ENCODE measurements at places on chromosomes 1 and 21.

- no peak for DNase-seq
These were observed 382.8 kb downstream of the AMY1C start for GRCh38 chr1:104132382-104132973.

GRCh38 chr21:38806942-38807284 is 1.2 kb downstream of the ETS2 start:
- no peak for DNase-seq

DNA sequence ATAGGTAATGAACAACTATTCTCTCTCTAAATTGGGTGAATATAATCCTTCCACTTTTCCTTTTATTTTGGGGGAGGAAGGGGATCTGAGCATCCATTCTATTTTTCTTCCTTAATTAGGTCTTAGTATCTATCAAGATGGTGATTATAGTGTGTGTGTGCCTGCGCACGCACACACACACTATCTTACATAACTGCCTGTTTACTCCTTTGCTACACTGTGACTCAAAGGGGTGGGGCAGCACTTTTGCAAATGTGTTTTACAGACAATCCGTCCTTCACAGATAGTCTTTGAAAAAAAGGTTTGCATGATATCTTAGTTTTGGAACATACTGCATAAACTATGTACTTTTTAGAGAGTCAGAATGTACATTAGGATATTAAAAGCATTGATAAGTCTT is 191.5 kb downstream of the SDCCAG8 start:
- no peak for DNase-seq

DNA sequence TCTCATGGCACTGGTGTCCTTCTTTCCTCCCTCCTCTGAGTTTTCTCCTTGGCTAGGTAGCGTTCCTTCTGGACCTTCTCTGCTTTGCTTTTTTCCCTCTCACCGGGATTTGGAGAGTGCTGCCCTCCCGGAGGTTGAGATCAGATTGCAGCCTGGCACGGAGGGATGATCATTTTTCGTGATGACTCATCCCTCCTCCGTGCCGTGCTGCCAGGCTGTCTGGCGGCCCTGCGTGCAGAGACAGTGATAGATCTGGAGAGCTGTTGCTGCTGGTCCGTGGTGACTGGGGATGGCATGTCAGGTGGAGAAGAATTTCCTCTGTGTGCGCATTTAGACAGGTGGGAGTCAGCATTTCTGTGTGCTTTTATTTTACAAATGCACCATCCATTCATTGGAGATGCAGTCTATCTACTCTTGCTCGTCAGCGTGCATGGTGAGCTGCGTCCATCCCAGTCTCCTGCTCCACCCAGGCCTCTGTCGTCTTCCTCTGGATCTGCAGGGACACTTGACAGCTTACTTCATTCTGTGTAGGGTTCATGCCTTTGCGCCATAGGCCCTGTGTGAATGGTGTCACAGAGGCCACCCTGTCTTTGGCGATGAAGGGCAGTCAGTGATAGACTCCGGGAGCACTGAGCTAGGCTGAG is 104.4 kb downstream of the PCBP3 start:
- no peak for DNase-seq

GRCh38 chr1:2972879-2973575 is 48.2 kb upstream of the ACTRT2 start:
- DNase-seq = no peak

DNA sequence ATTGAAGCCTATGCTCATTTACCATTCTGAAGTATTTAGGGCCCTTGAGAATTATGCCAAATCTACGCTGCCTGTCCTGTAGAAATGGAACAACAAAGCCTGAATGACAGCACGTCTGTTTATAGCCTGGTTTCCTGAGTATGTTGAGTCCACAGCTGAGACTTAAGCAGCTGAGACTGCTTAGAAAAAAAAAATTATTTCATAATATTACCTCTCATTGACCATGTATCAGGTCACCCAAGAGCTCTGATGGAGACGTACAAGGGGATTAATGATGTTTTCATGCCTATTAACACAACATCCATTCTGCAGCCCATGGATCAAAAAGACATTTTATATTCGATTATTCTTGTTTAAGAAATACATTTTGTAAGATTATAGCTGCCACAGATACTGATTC is 387.2 kb upstream of the NCAM2 start:
- DNase-seq = no peak

DNA sequence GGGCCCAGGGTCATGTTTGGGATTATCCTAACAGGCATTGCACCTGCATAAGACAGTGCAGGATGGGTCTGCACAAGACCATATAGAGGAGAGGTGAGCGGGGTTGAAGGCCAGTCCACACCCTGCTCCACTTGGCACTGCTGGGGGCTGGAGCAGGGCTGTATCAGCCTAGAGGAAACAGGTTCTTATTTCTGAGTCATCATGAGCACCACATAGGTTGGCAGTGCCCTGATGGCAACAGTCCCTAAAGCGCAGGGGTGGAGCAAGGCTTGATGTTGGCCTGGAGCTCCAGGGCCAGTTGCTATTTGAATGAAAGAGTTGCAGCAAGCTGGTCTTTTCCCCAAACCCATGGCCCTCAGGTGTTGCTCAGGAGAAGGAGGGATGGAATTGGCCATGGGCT is 29.8 kb upstream of the BMP8B start:
- DNase-seq = no peak

- no peak for DNase-seq
These were observed 320.9 kb downstream of the ASTN1 start for GRCh38 chr1:176843352-176844297.

DNA sequence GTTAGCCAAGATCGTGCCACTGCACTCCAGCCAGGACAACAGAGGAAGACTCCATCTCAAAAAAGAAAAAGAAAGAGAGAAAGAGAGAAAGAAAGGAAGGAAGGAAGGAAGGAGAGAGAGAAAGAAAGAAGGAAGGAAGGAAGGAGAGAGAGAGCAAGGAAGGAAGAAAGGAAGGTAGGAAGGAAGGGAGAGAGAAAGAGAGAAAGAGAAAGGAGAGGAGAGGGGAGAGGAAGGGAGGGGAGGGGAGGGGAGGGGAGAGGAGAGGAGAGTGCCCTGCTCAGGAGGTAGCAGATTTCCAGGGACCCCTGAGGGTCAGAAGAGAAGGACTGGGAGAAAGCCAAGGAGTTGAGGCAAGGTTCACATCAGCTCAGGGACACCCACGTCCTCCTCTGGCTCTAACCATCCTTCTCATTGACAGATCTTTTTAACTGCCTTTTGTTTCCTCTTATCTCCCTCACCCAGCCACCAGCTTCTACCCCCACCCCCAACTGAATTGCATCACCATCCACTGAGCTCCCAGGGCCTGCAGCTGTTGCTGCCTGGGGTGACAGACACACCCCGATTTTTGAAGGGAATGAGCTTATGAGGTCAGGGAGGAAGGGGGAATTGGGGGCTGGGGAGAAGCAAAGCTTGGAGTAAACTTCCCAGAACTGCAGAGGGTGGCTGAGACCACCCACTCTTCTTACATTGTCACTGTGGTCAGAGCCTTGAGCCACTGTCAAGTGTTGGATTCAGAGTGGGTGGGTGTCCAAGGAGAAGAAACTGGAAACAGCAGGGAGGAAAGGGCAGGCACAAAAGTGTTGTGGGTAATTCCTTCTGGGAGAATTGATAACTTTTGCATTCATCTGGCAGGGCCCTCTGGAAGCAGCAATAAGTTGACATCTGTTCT is 91.6 kb downstream of the GLUL start:
- no peak for DNase-seq

GRCh38 chr21:17495680-17496079 is 17.2 kb upstream of the CXADR start:
- no peak for DNase-seq

DNA sequence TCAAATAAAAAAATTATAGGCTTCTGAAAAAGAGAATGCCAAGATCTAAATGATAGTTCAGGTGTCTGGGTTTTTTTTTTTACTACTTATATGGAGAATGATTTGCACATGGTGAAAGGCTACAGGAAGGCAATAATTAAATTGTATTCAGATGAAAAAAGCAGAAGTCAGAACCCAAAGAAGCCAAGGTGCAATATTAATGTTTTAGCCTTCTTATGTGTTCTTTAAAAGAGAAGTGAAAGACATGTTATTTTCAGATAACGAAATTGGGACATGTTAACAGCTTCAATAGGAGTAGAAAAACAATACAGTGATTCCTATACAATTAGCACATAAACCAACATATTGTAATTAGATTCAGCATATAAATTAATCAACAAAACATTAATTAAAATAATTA is 452.9 kb upstream of the PRMT6 start:
- no peak for DNase-seq

DNA sequence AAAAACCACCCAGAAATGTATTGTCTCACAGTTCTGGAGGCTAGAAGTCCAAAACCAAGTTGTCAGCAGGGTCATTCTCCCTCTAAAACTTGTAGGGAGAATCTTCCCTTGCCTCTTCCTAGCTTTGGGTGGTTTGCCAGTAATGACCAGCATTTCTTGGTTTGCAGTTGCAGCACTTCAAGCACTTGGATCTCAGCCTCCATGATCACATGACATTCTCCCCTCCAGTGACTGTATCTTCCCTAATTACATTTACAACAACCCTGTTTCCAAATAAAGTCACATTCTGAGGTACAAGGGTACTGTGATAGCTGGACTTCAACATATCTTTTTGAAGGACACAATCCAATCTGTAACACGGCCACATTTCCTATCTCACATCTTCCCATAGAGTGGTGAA is 37.2 kb downstream of the EVI5 start:
- DNase-seq = no peak

DNA sequence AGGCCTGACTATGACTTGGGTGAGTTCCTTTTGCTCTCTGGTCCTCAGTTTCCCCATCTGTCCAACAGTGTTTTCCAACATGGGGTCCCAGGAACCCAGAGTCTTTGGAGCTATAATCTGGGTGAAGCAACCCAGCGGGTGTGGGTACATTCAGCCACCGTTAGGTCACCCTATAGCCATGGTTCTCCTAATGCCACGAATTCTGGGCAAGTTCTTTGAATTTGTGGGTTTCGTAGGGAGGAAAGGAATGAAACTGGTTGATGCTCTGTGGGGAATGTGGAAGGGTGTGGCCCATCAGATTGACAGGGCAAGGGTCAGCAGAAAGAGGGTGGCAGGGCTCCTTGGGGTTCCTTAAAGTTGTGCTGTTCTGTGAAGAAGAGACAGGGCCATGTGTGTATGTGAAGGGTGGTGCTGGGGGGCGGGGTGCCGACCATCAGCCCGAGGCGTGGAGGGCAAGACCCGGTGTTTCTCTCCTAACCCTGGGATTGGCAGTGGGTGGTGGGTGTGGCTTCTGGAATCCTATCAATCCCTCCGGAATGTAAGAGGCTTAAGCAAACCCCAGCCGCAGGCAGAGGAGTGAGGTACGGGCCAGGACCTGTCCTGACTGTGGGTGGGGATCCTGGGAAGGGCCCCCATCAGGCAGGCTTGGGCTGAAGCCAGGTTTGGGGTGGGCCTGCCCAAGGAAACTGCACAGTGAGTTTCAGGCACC is 35.5 kb upstream of the ZNF362 start:
- DNase-seq = no peak

DNA sequence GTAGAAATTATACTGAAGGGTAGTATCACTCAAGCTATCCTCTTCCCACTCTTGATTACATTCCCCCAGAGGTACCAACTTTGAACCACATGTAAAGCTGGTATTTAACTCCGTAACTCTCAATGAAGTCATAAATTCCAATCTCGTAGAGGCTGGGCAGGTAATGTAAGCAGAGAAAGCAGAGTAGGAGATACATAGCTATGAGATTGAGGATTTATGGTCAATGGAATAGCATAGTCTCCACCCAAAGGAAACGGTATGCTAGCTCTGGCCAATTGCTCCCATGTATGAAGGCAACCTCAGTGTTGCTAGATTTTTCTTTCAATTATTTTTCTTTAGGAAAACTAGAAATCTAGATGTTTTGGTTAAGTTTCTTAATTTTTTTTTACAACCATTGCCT is 163.1 kb upstream of the NRIP1 start:
- no peak for DNase-seq

- DNase-seq = no peak
These were observed 3.0 kb downstream of the ZNF436 start for GRCh38 chr1:23366598-23366997.

- DNase-seq = no peak
These were observed 50.8 kb downstream of the PAX7 start for GRCh38 chr1:18681423-18681835.

- DNase-seq = no peak
These were observed 5.5 kb upstream of the ST6GALNAC3 start for GRCh38 chr1:76068953-76069561.

GRCh38 chr1:206609229-206609991 is 2.9 kb downstream of the EIF2D start:
- no peak for DNase-seq

DNA sequence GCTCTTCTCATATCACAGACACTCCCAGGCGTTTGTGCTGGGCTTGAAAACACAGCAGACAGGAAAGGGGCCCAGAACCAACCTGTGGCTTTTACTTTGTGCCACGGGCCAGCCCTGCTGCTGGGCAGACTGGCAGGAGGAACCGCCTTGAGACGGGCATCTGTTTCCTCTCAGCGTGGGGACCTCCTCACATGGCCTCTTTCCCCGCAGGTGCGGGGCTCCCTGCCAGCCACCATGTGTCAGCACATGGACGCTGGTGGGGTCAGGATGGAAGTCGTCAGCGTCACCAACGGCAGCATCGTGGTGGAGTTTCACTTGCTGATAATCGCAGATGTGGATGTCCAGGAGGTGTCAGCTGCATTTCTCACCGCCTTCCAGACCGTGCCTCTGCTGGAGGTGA is 47.8 kb downstream of the UMODL1 start:
- DNase-seq = no peak

- no peak for DNase-seq
These were observed 78.4 kb upstream of the ZBTB40 start for GRCh38 chr1:22373252-22373651.

DNA sequence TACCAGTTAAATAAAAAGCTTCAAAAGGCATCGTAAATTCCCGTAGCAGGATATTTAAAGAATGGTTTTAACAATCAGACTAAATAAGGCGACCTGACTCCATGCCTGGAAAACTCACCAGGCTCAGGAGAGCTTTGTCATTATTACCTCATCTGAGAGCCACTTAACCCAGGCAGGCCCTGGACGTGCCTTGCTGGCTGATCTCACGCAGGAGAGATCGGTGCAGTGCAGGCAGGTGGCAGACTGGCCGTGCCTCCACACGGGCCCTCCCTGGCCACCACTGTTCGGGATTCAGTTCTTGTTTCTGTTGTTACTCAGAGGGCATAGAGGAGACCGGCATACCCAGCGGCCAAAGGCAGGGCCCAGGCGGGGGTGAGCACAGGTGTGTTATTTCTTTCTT is 6.4 kb downstream of the MT1HL1 start:
- no peak for DNase-seq

- DNase-seq = no peak
These were observed 163.4 kb downstream of the ADGRL4 start for GRCh38 chr1:78843111-78843510.

Data from activated gamma-delta T cell treated with anti-CD3 and anti-CD28 coated beads, Interleukin-2, amount 50 U/mL, for 16 hours (primary cell).